Astrocyte (in vitro differentiated cells and primary cell): ENCODE measurements at places on chromosomes 2 and 18.

DNA sequence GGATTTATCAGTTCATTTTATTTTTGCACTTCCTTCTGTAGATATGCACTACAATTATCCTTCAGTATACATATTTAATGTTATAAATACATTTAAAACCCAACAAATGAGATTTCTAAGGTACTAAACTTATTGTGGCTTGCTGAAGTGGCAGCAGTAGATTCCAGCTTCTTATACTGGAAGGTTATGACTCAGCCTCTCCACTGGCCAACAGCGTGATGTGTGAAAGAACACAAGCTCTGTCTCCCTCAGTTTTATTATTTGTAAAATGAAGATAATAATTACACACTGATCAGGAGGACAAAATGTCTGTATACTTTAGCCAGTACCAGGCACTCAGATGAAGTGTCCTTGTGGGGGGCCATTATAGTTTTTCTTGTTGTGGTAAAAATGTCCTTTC is 1147.1 kb downstream of the CNTNAP5 start:
- H3K4me1 ChIP-seq: no peaks in the 10 kb centered on the region
- H3K36me3 ChIP-seq: no peaks in the 10 kb centered on the region
- DNase-seq: peak; percentile 3
- H3K27ac ChIP-seq: no peak overlapping the region

- H3K27me3 ChIP-seq: no peaks in the 10 kb centered on the region
Observed at GRCh38 chr2:3313781-3314375, 63.7 kb downstream of the EIPR1 start.

DNA sequence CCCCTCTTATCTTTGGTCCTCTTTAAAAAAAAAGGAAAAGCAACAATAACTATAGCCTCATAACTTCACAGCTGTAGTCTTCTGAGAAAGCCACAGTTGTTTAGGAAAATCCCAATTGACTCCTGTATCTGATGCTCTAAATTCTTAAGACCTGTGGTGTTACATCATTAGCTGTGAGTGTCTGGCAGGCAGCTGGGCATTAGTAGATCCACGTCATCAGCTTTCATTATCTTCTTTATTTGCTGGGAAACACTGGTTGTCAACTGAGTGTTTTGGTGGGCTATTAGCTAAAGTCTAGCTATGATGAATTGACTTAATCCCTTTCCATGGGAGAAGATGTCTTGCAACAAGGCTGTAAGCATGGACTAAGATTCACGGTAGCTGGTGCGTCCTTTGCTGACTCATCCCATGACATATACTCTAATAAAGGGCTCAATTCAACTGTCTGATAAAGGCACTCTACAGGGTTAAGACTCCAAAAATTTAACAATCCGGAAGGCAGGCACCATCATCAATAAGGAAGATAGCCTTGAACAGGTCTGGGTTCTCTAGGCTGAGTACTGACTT is 517.2 kb downstream of the PLCL1 start:
- H3K36me3 ChIP-seq: no peaks in the 10 kb centered on the region
- DNase-seq: peak; percentile 1
- H3K27me3 ChIP-seq: no peaks in the 10 kb centered on the region
- H3K4me1 ChIP-seq: no peaks in the 10 kb centered on the region

- H3K4me1 ChIP-seq: peaks cover 10% of the 10 kb centered on the region
- peak overlapping the region; percentile 68 for H3K27ac ChIP-seq
- peak; percentile 97 for DNase-seq
- no peaks in the 10 kb centered on the region for H3K27me3 ChIP-seq
- no peak overlapping the region for H3K4me3 ChIP-seq
- no peaks in the 10 kb centered on the region for H3K36me3 ChIP-seq
Observed at GRCh38 chr2:102258386-102259074, 52.8 kb upstream of the IL1RL1 start.

DNA sequence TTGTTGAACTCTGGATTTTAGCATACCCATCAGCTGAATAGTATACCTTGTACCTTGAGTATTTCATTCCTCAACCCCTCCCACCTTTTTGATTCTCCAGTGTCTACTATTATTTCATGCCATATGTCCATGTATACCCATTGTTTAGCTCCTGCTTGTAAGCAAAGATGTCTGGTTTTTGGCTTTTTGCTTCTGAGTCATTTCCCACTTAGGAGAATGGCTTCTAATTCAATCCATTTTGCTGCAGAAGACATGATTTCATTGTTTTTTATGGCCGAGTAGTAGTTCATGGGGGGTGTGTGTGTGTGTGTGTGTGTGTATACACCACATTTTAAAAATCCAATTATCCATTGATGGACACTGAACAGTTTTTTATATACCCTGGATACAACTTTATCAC is 24.3 kb upstream of the MOCOS start:
- H3K4me1 ChIP-seq: peaks cover 9% of the 10 kb centered on the region
- peaks cover 43% of the 10 kb centered on the region for H3K36me3 ChIP-seq
- DNase-seq: peak; percentile 30
- no peak overlapping the region for H3K4me3 ChIP-seq

- no peak for DNase-seq
- H3K27me3 ChIP-seq: no peaks in the 10 kb centered on the region
- H3K4me1 ChIP-seq: peaks cover 15% of the 10 kb centered on the region
- no peak overlapping the region for H3K27ac ChIP-seq
- H3K36me3 ChIP-seq: peaks cover 3% of the 10 kb centered on the region
- H3K4me3 ChIP-seq: peak overlapping the region; percentile 62
Observed at GRCh38 chr18:2905854-2906703, 59.3 kb downstream of the EMILIN2 start.

GRCh38 chr18:49847524-49847923 is 34.2 kb upstream of the ACAA2 start:
- H3K27ac ChIP-seq: no peak overlapping the region
- peaks cover 16% of the 10 kb centered on the region for H3K4me1 ChIP-seq
- no peak overlapping the region for H3K4me3 ChIP-seq
- DNase-seq: no peak
- H3K27me3 ChIP-seq: no peaks in the 10 kb centered on the region
- H3K36me3 ChIP-seq: no peaks in the 10 kb centered on the region

- no peaks in the 10 kb centered on the region for H3K36me3 ChIP-seq
- H3K4me1 ChIP-seq: no peaks in the 10 kb centered on the region
- no peaks in the 10 kb centered on the region for H3K27me3 ChIP-seq
- DNase-seq: no peak
- no peak overlapping the region for H3K27ac ChIP-seq
- no peak overlapping the region for H3K4me3 ChIP-seq
Observed at GRCh38 chr2:76958749-76959148, 563.4 kb downstream of the LRRTM4 start.

- no peak for DNase-seq
- H3K27me3 ChIP-seq: no peaks in the 10 kb centered on the region
- no peaks in the 10 kb centered on the region for H3K4me1 ChIP-seq
- H3K4me3 ChIP-seq: no peak overlapping the region
- no peak overlapping the region for H3K27ac ChIP-seq
- H3K36me3 ChIP-seq: no peaks in the 10 kb centered on the region
Observed at GRCh38 chr2:185531721-185532120, 206.9 kb upstream of the FSIP2 start.

GRCh38 chr2:9737053-9737875 is 106.0 kb upstream of the TAF1B start:
- H3K4me1 ChIP-seq: peaks cover 10% of the 10 kb centered on the region
- H3K4me3 ChIP-seq: no peak overlapping the region
- H3K27ac ChIP-seq: no peak overlapping the region
- DNase-seq: no peak
- H3K27me3 ChIP-seq: no peaks in the 10 kb centered on the region

DNA sequence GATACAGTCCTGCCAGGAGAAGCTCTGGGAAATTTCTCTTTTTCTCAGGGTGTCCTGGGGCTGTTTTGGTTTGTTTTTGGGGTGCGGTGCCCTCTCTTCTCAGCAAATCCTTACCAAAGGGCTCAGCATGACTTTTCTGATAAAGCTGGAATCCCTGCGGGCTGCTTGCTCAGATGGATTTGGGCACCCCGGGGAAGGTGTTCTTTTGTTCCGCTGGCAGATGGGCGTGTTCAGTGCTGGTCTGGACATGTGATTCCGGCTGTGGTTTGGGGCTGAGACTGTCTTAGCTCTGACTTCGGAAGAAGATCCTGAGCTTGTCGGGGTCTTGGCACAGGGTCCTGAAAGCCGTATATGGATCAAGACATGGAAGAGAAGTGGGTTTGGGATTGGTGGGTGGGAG is 134.2 kb upstream of the SPRED2 start:
- H3K36me3 ChIP-seq: no peaks in the 10 kb centered on the region
- H3K4me1 ChIP-seq: no peaks in the 10 kb centered on the region
- H3K27me3 ChIP-seq: peaks cover 5% of the 10 kb centered on the region
- H3K27ac ChIP-seq: no peak overlapping the region
- no peak overlapping the region for H3K4me3 ChIP-seq
- no peak for DNase-seq

DNA sequence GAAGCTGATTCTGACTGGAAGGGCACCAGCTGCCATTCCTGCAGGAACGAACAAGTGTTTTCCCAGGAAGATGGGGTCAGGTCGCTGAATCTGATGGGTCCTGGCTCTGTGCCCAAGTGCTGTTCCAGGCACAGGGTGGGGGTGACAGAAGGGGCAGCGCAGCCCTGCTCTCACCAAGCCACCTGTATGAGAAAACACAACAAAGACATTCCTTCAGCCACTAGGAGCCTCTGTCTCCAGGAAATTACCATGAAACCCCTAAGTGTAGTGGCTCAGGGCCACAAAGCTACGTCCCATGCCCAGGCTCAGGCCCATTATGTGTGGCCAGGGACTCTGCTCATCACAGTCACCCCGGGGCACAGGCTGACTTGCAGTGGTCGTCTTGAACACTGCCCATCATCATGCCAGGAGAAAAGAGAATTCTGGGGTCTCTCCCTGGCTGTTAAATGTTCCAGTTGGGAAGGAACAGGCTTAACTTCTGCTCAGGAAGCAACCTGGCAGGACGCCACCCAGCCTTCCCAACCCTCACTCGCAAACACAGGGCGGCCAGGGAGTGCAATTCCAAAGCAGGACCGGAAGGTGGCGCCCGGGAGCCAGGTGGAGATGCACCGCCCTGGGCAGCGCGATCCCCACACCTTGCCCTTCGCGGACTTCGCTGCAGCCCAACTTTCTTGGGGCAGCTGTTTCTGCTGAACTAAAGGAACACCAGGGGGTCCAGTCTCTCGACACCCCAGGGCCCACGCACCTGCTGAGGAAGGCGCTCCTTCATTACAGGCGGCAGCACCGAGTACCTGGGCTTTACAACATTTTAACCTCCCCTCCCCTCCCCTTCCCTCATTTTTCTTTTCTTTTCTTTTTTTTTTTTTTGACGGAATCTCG is 11.0 kb upstream of the SFTPB start:
- no peak overlapping the region for H3K4me3 ChIP-seq
- H3K4me1 ChIP-seq: peaks cover 3% of the 10 kb centered on the region
- DNase-seq: peak; percentile 43
- H3K27ac ChIP-seq: no peak overlapping the region
- peaks cover 5% of the 10 kb centered on the region for H3K27me3 ChIP-seq

GRCh38 chr2:144876013-144876412 is 356.1 kb upstream of the ZEB2 start:
- H3K36me3 ChIP-seq: no peaks in the 10 kb centered on the region
- no peaks in the 10 kb centered on the region for H3K4me1 ChIP-seq
- peak; percentile 34 for DNase-seq
- H3K27me3 ChIP-seq: no peaks in the 10 kb centered on the region

- no peaks in the 10 kb centered on the region for H3K4me1 ChIP-seq
- DNase-seq: no peak
- no peaks in the 10 kb centered on the region for H3K36me3 ChIP-seq
- no peak overlapping the region for H3K27ac ChIP-seq
- H3K27me3 ChIP-seq: no peaks in the 10 kb centered on the region
Observed at GRCh38 chr2:143433251-143433650, 304.0 kb downstream of the ARHGAP15 start.

GRCh38 chr2:239889641-239890121 is 135.5 kb downstream of the NDUFA10 start:
- H3K27me3 ChIP-seq: peaks cover 2% of the 10 kb centered on the region

- H3K27ac ChIP-seq: no peak overlapping the region
- H3K36me3 ChIP-seq: no peaks in the 10 kb centered on the region
- DNase-seq: no peak
- H3K27me3 ChIP-seq: no peaks in the 10 kb centered on the region
- no peak overlapping the region for H3K4me3 ChIP-seq
Observed at GRCh38 chr2:128286905-128287779, 31.5 kb downstream of the HS6ST1 start.

DNA sequence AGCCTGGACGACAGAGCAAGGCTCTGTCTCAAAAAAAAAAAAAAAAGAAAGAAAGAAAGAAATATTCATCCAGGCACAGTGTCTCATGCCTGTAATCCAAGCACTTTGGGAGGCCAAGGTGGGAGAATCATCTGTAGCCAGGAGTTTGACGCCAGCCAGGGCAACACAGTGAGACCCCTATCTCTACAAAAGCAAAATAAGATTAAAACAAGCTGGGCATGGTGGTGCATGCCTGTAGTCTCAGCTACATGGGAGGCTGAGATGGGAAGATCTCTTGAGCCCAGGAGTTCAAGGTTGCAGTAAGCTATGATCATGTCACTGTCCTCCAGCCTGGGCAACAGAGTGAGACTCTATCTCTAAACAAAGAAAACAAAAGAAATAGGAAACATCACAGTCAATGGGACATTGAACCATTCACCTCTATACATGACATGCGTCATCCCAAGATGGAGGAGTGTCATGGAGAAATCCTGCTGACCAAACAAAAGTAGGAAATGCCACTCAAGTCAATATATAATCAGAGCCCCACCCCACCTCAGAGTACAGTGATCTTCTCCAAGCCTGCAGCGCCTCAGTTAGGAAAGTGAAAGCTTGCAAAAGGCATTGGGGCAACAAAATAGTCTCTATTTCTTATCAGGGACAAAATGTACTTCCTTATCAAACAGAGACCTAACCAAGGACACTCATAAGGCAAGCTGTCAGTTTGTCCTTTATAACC is 9.8 kb downstream of the FEV start:
- H3K4me1 ChIP-seq: no peaks in the 10 kb centered on the region
- peaks cover 65% of the 10 kb centered on the region for H3K27me3 ChIP-seq
- no peak overlapping the region for H3K4me3 ChIP-seq
- no peaks in the 10 kb centered on the region for H3K36me3 ChIP-seq

- no peaks in the 10 kb centered on the region for H3K36me3 ChIP-seq
- no peak for DNase-seq
- H3K27ac ChIP-seq: no peak overlapping the region
- no peak overlapping the region for H3K4me3 ChIP-seq
- H3K4me1 ChIP-seq: peaks cover 24% of the 10 kb centered on the region
Observed at GRCh38 chr2:88606371-88607030, 20.8 kb downstream of the EIF2AK3 start.

- H3K36me3 ChIP-seq: no peaks in the 10 kb centered on the region
- DNase-seq: no peak
- no peak overlapping the region for H3K27ac ChIP-seq
- H3K4me3 ChIP-seq: no peak overlapping the region
- peaks cover 8% of the 10 kb centered on the region for H3K4me1 ChIP-seq
Observed at GRCh38 chr2:70702711-70703395, 65.1 kb downstream of the ADD2 start.

- no peak overlapping the region for H3K27ac ChIP-seq
- H3K4me3 ChIP-seq: no peak overlapping the region
- H3K36me3 ChIP-seq: no peaks in the 10 kb centered on the region
- H3K27me3 ChIP-seq: peaks cover 12% of the 10 kb centered on the region
- H3K4me1 ChIP-seq: no peaks in the 10 kb centered on the region
- no peak for DNase-seq
Observed at GRCh38 chr2:233145726-233146125, 85.6 kb downstream of the INPP5D start.

GRCh38 chr18:77008576-77009315 is 123.8 kb downstream of the MBP start:
- no peaks in the 10 kb centered on the region for H3K4me1 ChIP-seq
- H3K27ac ChIP-seq: no peak overlapping the region
- DNase-seq: no peak
- no peaks in the 10 kb centered on the region for H3K36me3 ChIP-seq

- H3K4me1 ChIP-seq: no peaks in the 10 kb centered on the region
- no peaks in the 10 kb centered on the region for H3K27me3 ChIP-seq
- DNase-seq: no peak
- H3K36me3 ChIP-seq: no peaks in the 10 kb centered on the region
- no peak overlapping the region for H3K27ac ChIP-seq
- no peak overlapping the region for H3K4me3 ChIP-seq
Observed at GRCh38 chr2:181177376-181177775, 197.0 kb downstream of the UBE2E3 start.
